Germinal center (tissue), 1 donor: ENCODE measurements at places on chromosomes 3 and 15.

DNA sequence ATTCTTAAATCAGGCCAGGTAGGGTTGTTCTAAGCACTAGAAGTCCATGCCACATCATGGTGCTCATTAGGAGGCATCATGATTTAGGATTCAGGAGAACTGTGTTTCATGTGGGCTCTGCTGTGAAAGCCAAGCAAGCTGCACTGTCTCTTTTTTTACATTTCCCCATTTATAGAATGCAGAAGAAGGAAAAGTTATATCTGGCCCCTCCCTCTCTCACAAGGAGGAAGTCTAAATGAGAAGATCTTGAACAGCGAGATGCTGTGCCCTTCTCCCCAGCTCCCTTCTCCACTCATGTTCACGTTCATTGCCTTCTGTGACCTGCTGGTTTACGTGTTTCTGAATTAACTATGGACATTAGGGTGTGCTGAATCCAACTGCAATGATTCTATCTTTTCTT lies 178.5 kb upstream of the RASGRP1 start:
- no peak for DNase-seq

DNA sequence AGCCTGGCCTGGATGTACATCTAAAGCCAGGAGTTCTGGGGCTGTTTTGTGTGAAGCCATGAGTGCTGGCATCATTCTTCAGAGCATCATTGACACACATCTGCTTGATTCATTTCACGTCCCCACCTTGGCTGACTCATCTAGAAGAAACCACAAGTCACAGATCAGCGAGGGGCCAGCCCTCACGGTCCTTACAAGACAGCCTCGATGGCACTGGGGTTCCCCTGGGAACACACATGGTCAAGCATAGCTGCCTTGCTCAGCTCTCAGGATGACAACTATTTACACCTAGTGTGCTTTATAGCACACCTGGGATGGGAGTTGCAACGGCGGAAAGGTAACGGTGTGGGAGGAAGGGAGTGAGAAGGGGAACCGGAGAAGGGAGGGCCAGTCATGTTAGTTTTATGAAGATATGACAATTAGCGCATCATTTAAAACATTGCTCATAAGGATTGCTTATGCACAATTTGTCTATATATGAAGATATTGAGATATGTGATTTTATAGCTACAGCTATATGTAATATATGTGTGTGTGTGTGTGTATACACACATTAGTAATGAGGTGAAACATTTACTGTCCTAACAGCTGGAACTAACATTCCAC lies 227.1 kb downstream of the RPLP1 start:
- no peak for DNase-seq

GRCh38 chr3:141302364-141303141 lies 65.8 kb upstream of the ZBTB38 start:
- DNase-seq = no peak

GRCh38 chr3:140187028-140187427 lies 252.0 kb downstream of the CLSTN2 start:
- no peak for DNase-seq

DNA sequence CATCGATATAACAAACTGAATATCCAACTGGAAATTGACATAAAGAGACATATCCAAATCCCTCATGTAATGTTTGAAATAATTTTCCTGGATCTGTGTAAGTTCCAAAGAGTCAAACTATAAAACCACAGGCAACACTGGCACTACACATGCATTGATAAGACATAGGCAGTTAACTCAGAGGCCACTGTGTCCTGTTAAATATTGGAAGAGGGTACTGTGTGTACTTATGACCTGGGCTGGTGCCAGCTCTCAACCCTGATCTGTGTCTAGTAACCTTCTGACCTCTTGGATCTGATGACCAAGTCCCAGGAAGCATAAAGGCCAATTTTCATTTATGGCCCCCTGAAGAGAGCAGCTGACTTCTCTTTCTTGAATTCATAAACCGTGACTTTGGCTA lies 4.5 kb downstream of the NR1I2 start:
- no peak for DNase-seq

DNA sequence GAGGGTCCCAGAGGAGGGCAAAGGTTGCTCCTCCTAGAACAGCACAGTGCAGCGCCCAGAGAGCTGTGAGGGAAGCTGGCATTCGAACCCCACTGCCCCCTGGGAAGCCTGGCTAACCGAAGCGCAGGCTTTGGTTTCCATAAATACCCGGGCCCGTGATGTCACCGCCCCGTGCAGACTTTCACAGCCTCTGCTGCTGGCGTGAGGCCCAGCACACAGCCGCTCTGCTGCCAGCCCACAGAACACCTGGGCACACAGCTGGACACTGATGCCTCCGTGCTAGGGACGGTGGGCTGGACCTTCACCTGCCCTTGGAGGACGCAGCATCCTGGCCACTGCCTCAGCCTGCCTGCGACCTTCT lies 1.0 kb downstream of the IQSEC1 start:
- peak; percentile 74 for DNase-seq

GRCh38 chr3:38739931-38740330 lies 76.1 kb downstream of the SCN10A start:
- DNase-seq = no peak

GRCh38 chr15:59296181-59296617 lies 76.5 kb downstream of the MYO1E start:
- no peak for DNase-seq

GRCh38 chr15:59879506-59880265 lies 124.4 kb upstream of the FOXB1 start:
- no peak for DNase-seq

DNA sequence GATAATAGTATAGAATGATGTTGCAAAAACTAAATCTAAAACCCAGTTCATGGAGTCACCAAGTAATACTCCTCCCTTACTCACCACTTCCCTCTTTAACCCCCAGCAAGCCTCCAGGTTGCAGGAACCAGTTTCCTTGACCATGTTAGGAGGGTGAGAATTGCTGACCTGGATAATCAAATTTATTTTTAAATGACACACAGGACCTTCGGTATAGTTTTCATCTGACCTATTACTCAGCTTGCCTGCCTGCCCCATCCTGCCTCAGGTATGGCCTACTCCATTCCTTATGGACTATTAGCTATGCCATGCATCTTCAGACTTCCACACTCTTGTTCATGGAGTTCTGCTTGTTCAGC lies 883 bp downstream of the RTP4 start:
- no peak for DNase-seq

DNA sequence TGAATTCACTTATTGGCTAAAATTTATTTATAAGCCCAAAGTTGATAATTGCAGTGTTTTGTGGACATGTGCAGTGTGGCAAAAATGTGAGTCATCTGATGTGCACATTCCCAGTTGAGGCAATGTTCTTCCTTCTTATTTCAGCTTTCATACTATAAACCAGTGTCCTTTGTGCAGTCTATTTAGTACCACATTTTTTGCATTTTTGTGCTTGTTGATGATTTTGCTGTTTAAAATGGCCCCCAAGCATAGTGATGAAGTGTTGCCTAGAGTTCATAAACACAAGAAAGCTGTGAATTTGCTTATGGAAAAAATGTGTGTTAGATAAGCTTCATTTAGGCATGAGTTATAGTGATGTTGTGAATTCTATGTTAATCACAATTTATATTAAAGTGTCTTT lies 19.4 kb upstream of the IL20RB start:
- no peak for DNase-seq

GRCh38 chr15:85597155-85597815 lies 197.4 kb downstream of the KLHL25 start:
- no peak for DNase-seq

GRCh38 chr3:131390331-131390730 lies 8.8 kb downstream of the NUDT16 start:
- DNase-seq = no peak

DNA sequence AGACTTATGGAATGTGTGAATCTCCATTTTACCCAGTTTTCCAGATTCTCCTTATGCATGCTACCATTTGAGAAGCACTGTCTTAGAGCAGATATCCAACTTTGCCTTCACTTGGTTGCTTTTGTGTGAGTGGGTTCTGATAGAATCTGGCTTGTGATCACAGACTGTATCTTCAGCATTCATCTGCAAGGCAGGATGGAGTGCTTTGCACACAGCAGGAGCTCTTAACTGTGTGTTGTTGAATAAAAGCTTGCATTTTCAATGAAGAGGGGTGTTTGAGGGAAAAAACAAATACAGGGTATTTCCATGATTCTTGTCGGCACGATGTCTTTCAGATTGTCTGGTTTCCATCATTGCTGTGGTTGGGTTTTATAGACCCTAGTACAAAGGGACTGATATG lies 24.4 kb downstream of the IL1RAP start:
- DNase-seq = no peak

- DNase-seq = no peak
Observed at GRCh38 chr15:37289109-37289765, 188.9 kb upstream of the MEIS2 start.

- DNase-seq = no peak
Observed at GRCh38 chr3:163490119-163490518, 1588.2 kb downstream of the SI start.

DNA sequence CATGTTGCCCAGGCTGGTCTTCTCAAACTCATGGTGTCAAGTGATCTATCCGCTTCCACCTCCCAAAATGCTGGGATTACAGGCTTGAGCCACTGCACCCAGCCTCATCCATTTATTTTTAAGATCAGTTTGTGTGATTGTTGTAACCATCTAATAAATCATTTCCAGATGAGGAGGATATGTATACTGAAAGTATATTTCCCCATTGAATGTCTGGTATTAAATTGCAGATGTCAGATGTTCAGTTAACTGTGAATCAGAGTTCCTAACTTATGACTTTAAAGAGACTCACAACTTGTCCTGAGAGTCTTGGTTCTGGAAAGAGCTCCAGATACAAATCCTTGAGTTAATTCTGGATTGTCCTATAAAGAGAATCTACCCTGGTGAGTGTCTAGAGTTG lies 62.4 kb downstream of the TRIM71 start:
- no peak for DNase-seq

- DNase-seq = no peak
Observed at GRCh38 chr3:149784064-149784704, 8.2 kb downstream of the ANKUB1 start.

DNA sequence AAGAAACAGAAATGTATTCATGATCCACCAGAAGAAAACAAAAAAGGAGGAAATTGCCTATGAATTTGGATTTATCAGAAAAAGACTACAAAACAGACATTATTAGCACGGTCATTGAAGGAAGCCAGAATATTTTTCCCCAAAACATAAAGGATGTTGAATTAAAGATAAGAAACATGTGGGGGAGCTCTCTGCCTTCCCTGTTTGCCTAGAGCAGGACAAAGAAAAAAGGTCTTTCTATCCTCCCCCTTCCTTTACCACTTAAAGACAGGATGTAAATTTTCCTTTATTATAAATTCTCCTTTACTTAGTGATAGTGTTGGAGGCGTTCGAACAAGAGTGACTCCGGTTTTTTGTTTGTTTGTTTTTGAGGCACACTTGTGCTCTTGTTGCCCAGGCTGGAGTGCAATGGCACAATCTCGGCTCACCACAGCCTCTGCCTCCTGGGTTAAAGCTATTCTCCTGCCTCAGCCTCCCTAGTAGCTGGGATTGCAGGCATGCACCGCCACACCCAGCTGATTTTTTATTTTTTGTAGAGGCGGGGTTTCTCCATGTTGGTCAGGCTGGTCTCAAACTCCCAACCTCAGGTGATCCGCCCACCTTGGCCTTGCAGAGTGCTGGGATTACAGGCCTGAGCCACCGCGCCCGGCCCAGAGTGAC lies 14.9 kb upstream of the RPN1 start:
- DNase-seq = no peak

DNA sequence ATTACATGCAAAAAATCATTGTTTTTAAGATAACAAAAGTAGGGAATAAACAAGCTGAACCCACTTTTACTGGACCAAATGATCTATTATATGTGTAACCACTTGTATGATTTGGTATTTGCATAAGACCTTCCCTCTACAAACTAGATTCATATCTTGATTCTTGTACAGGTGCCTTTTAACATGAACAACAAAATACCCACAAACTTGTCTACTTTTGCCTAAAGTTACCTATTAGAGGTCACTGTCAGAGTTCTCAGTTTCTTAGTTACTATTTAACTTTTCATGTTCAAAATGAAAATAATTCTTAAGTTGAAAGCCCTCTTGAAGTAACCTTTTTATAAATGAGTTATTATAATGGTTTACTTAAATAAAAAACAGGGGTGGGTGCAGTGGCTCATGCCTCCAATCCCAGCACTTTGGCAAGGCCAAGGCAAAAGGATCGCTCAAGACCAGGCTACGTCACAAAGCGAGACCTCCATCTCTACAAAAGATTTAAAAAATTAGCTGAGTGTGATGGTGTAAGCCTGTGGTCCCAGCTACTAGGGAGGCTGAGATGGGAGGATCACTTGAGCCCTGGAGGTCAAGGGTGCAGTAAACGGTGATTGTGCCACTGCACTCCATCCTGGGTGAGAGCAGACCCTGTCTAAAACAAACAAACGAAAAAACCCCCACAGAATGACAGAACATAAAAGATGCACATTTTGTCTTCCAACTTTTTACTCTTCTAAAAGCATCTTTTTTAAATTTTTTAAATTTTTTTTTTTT lies 16.0 kb downstream of the ACTR8 start:
- no peak for DNase-seq
